ENCODE measurements at places on chromosomes 3 and 15. TPM values are rescaled to one million over a fixed set of nuclear protein-coding genes. Genes with fewer than 3 reads are reported as not detected.
A peak's percentile ranks its signal among the peaks of the same experiment; 100 is the strongest.

TMEM202 gene
- total RNA-seq, result not detected

PLSCR2 gene
- 0.54 TPM for total RNA-seq

TMEM45A gene
- total RNA-seq, result 8.6 TPM

ZNF710 gene
- 15.8 TPM for total RNA-seq

B3GNT5 gene
- total RNA-seq, result 22.8 TPM

MBNL1 gene
- total RNA-seq, result 140 TPM

DNA sequence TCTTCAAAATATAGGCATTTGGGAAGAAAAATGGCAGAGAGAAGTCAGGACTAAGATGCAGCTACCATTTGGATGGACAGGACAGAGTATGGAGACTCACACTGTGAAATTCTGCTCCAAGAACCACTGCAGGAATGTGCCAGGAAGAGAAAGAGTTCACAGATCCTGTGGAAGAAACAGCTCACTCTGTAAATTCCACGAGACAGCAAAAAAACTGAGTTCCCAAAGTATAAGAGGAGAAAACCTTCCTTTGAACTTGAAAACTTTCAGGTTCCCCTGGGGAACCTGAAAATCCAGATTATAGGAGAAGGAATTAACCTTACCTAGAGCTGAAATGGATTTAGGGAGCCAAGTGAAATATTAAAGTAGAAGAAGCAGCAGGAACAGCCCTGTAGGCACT lies 137.1 kb downstream of the PLCH1 start:
- no peaks in the 10 kb centered on the region for H3K27me3 ChIP-seq
- no peak overlapping the region for H3K27ac ChIP-seq
- no peak for DNase-seq
- no peaks in the 10 kb centered on the region for H3K36me3 ChIP-seq
- H3K4me1 ChIP-seq, result no peaks in the 10 kb centered on the region

- no peak overlapping the region for H3K27ac ChIP-seq
- H3K36me3 ChIP-seq, result no peaks in the 10 kb centered on the region
- no peaks in the 10 kb centered on the region for H3K4me1 ChIP-seq
- no peak overlapping the region for H3K4me3 ChIP-seq
Measured at GRCh38 chr3:29430558-29430971, 149.7 kb downstream of the RBMS3 start.

- H3K4me3 ChIP-seq, result no peak overlapping the region
- peaks cover 3% of the 10 kb centered on the region for H3K4me1 ChIP-seq
- no peak overlapping the region for H3K27ac ChIP-seq
Measured at GRCh38 chr15:61232266-61232665, 3.2 kb upstream of the RORA start.

DNA sequence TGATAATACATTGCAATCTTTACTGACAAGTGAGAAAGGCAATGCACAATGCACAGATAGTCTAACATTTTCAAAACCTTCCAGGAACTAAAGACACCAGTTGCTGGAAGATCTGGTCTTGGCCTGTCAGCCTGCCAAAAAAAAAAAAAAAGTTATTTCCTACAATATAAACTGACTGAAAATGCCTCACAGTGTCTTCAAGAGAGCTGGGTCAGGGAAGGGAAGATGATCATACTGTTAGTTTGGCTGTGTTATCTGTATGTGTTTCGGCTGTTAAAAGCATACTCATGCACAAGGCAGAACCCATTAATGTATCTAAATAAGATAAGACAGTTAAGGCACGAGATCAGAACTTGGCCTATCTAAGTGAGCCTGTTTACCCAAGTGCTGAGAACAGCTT lies 673.4 kb downstream of the MECOM start:
- no peaks in the 10 kb centered on the region for H3K27me3 ChIP-seq
- no peak overlapping the region for H3K27ac ChIP-seq
- no peaks in the 10 kb centered on the region for H3K36me3 ChIP-seq
- no peak overlapping the region for H3K4me3 ChIP-seq
- no peaks in the 10 kb centered on the region for H3K4me1 ChIP-seq
- no peak for DNase-seq

DNA sequence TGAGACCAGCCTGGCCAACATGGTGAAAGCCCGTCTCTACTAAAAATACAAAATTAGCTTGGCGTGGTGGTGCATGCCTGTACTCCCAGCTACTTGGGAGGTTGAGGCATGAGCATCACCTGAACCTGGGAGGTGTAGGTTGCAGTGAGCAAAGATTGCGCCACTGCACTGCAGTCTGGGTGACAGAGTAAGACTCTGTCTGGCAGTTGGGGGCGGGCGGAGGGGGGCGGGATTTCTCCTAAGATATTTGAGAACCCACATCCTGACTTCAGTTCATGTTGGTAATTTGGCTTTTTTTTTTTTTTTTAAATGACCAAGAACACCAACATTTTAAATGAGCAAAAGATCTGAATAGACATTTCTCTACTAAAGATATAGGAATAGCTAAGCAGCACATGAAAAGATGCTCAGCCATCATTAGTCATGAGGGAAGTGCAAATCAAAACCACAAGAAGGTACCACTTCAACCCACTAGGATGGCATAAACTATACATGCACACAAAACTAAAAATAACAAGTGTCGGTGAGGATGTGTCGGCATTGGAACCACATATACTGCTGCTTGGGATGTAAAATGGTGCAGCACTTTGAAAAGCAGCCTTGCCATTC lies 75.6 kb upstream of the LMOD3 start:
- no peak overlapping the region for H3K4me3 ChIP-seq
- 0 out of 2 replicates have a peak, but pooled peaks cover 3% of the 10 kb centered on the region for H3K4me1 ChIP-seq
- no peak for DNase-seq
- H3K36me3 ChIP-seq, result no peaks in the 10 kb centered on the region
- no peaks in the 10 kb centered on the region for H3K27me3 ChIP-seq

DNA sequence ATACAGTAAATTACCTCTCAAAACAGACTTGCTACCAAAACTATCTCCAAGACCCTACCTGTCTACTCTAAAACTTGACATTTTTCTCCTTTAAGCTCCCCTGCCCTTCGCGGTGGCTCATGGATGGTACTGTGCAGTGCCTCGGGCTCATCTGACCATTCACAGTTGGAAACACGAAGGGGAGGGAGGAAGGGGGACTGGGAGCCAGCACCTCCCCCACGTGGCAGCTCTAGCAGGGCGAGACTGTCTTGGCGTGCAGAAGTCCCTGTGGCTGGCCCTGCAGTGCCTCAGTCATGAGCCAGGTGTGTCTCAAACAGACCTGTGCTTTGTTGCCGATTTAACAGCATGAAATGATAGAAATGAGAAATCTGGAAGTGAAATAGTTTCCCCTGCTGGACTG lies 372.0 kb downstream of the GABRG3 start:
- H3K36me3 ChIP-seq, result no peaks in the 10 kb centered on the region
- no peak overlapping the region for H3K4me3 ChIP-seq
- no peak overlapping the region for H3K27ac ChIP-seq
- DNase-seq, result no peak

- no peaks in the 10 kb centered on the region for H3K36me3 ChIP-seq
- no peaks in the 10 kb centered on the region for H3K4me1 ChIP-seq
- no peak overlapping the region for H3K4me3 ChIP-seq
- H3K27me3 ChIP-seq, result 0 out of 2 replicates have a peak, but pooled peaks cover 2% of the 10 kb centered on the region
- no peak overlapping the region for H3K27ac ChIP-seq
- no peak for DNase-seq
Measured at GRCh38 chr3:184022323-184022722, 4.6 kb upstream of the ABCC5 start.

DNA sequence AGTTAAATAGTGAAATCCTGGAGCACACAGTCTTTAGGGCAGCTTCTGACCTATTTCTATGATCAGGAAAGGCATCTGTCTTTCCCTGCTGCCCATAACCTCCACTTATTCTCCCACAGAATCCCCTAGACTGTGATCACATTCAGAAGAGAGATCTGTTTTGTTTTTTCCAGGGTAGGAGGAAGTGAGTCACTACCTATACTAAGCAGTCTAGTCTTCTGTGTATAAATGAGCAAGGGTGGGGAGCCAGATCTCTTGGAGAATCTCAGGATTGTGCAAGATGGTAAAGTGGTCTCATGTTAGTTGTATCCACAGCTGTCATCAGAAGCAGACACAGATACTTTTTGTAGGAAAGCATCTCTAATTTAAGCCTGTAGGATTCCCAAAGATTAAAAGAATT lies 11.8 kb upstream of the FBXO22 start:
- H3K27ac ChIP-seq, result no peak overlapping the region
- no peaks in the 10 kb centered on the region for H3K36me3 ChIP-seq
- no peak for DNase-seq

DNA sequence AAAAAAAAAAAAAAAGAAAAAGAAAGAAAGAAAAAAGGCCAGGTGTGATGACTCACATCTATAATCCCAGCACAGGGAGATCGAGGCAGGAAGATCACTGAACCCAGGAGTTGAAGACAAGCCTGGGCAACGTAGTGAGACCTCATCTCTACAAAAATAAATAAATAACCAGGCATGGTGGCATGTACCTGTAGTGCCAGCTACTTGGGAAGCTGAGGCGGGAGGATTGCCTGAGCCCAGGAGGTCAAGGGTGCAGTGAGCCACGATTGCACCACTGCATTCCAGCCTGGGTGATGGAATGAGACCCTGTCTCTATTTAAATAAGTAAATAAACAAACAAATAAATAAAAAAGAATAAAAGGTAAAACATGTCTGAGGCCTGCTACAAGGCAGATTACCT lies 39.3 kb upstream of the LACTB start:
- H3K4me1 ChIP-seq, result no peaks in the 10 kb centered on the region
- no peaks in the 10 kb centered on the region for H3K27me3 ChIP-seq
- no peak overlapping the region for H3K4me3 ChIP-seq
- H3K27ac ChIP-seq, result no peak overlapping the region
- H3K36me3 ChIP-seq, result no peaks in the 10 kb centered on the region
- no peak for DNase-seq

DNA sequence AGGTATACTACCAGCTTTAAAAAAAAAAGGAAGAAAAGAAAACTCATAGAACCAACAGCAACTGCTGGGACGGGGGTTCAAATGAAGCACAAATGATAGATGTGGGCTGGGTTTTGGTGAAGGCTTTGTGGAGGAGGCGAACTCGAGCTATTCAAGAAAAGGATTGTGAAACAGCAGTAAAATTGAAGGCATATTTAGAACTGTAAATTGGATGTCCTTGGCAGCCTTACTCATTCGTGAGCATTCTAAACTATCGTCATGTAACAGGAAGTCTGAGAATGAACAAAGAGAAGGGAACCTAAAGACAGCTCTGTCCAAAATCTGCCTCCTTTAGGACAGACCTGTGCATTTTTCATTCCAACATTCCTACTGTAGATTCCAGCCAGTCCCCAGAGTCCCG lies 97.8 kb downstream of the LARS2 start:
- no peaks in the 10 kb centered on the region for H3K4me1 ChIP-seq
- H3K27ac ChIP-seq, result no peak overlapping the region
- H3K27me3 ChIP-seq, result no peaks in the 10 kb centered on the region
- DNase-seq, result no peak
- H3K4me3 ChIP-seq, result no peak overlapping the region
- no peaks in the 10 kb centered on the region for H3K36me3 ChIP-seq

DNA sequence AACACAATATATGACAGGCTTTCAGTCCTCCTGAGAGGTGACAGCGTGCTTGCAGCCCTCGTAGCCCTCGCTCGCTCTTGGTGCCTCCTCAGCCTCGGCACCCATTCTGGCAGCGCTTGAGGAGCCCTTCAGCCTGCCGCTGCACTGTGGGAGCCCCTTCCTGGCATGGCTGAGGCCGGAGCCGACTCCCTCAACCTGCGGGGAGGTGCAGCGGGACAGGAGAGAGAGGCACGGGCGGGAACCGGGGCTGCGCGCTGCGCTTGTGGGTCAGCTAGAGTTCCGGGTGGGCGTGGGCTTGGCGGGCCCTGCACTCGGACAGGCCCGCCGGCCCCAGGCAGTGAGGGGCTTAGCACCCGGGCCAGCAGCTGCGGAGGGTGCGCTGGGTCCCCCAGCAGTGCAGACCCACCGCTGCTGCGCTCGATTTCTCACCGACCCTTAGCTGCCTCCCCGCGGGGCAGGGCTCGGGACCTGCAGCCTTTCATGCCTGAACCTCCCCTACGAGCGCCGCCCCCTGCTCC lies 60.4 kb upstream of the HRH1 start:
- DNase-seq, result no peak
- H3K4me3 ChIP-seq, result no peak overlapping the region
- no peaks in the 10 kb centered on the region for H3K36me3 ChIP-seq
- no peak overlapping the region for H3K27ac ChIP-seq

DNA sequence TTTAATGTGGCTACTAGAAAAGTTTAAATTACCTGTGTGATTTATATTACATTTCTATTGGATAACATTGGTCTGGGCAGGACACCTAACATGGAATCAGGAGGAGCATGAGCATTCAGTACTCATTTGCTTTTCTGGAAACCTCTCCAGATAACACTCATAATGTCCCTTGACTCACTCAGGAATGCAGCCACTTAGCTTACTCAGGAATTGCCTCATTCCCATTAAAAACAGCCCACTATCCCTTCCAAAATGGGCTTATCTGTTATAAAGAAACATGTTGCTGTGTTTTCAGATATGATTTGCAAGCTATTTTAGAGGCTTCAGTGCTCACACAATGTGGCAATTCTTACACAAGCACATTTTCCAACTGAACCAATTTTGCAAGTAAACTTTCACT lies 17.1 kb downstream of the GBE1 start:
- H3K36me3 ChIP-seq, result no peaks in the 10 kb centered on the region
- DNase-seq, result peak; percentile 66

DNA sequence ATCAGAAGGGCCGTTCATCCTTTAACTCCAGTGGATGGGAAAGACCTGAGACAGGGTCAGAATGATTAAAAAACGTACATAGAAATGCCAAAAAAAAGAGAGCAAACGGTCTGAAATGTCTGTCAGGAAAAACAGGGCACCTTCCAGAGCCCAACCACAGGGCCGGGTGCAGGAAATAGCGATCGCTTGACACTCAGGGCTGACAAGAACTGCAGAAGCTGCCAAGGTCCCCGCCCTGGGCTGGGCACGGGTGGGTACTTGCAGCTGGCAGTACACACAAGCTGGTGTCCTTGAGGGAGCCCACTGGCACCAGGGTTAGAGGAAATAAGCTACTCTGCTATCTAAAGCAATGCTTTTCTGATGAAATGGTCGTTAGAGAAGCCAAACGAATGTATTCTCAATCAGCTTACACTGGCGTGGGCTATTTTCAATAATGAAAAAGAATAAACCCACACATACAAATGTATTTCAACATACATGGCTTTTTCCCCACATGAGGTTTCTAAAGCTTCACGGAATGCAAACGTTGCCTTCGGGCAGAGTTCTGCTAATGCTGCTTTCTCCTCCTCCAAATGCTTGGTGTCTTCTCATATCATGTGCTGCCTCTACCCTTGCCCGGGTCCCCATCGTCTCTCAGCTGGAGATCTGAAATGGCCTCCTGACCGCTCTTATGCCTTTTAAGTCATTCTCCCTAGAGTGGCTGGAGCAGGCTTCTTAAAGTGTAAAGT lies 15.6 kb downstream of the FRMD4B start:
- no peak for DNase-seq
- no peaks in the 10 kb centered on the region for H3K4me1 ChIP-seq
- H3K27me3 ChIP-seq, result no peaks in the 10 kb centered on the region
- H3K36me3 ChIP-seq, result no peaks in the 10 kb centered on the region

- H3K27me3 ChIP-seq, result no peaks in the 10 kb centered on the region
- DNase-seq, result no peak
- H3K4me3 ChIP-seq, result no peak overlapping the region
- H3K4me1 ChIP-seq, result no peaks in the 10 kb centered on the region
- peaks cover 6% of the 10 kb centered on the region for H3K36me3 ChIP-seq
Measured at GRCh38 chr3:141610939-141611338, 124.1 kb downstream of the RASA2 start.

- H3K27ac ChIP-seq, result no peak overlapping the region
- H3K27me3 ChIP-seq, result no peaks in the 10 kb centered on the region
- DNase-seq, result no peak
- H3K4me1 ChIP-seq, result no peaks in the 10 kb centered on the region
- H3K4me3 ChIP-seq, result no peak overlapping the region
Measured at GRCh38 chr15:37339856-37340255, 239.5 kb upstream of the MEIS2 start.

GRCh38 chr3:105495021-105495420 lies 128.3 kb downstream of the ALCAM start:
- no peaks in the 10 kb centered on the region for H3K36me3 ChIP-seq
- no peak overlapping the region for H3K27ac ChIP-seq
- no peaks in the 10 kb centered on the region for H3K4me1 ChIP-seq
- H3K27me3 ChIP-seq, result no peaks in the 10 kb centered on the region
